ENCODE measurements at places on chromosomes 7 and 10. TPM values are rescaled to one million over a fixed set of nuclear protein-coding genes. Genes with fewer than 3 reads are reported as not detected.

Gene AKR1C4
- not detected for polyA plus RNA-seq

Gene SLC16A9
- polyA plus RNA-seq: 0.19 TPM

Gene FBH1
- 86.4 TPM for polyA plus RNA-seq

Gene ZNF804B
- not detected for polyA plus RNA-seq

Gene FZD8
- 0.76 TPM for polyA plus RNA-seq

- H3K27me3 ChIP-seq: no peaks in the 10 kb centered on the region
- H3K4me1 ChIP-seq: no peaks in the 10 kb centered on the region
These were observed 110.1 kb downstream of the INHBA start for GRCh38 chr7:41592794-41593193.

GRCh38 chr7:136166521-136166920 is 189.4 kb upstream of the MTPN start:
- H3K36me3 ChIP-seq: no peaks in the 10 kb centered on the region
- no peaks in the 10 kb centered on the region for H3K27me3 ChIP-seq
- H3K4me3 ChIP-seq: no peak overlapping the region
- no peaks in the 10 kb centered on the region for H3K4me1 ChIP-seq
- no peak for DNase-seq

DNA sequence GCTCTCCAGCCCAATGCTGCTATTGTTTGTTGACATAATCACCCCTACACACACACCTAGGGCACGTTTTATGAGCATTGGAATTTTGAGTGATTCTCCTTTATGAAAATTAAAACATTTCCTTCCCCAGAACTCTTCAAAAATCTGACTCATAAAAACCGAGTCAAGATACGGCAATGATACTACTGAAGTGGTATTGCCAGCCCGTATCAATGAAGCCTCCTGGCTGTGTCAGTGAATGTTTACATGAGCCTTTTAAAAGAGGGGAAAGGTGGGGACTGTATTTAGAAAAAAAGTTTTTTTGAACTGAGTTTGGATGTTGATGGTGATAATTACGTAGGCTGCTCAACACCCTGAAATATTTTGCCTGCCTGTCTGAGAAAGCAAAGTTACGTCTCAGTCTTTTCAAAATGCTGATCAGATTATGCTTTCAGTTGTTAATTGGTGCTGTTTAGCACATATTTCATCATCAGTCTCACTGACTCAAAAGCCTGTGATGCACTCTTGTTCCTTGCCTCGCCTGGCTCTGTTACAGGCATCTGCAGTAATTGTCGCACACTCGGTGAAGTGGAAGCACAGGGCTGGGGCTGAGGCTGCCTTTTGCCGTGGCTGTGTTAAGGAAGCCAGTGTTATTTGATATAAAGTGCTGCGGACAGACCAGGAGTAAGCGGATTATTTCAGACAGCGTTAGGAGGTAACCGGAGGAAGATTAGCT is 157.4 kb upstream of the TCF7L2 start:
- H3K4me1 ChIP-seq: no peaks in the 10 kb centered on the region
- H3K36me3 ChIP-seq: no peaks in the 10 kb centered on the region
- H3K27me3 ChIP-seq: no peaks in the 10 kb centered on the region
- H3K4me3 ChIP-seq: no peak overlapping the region

DNA sequence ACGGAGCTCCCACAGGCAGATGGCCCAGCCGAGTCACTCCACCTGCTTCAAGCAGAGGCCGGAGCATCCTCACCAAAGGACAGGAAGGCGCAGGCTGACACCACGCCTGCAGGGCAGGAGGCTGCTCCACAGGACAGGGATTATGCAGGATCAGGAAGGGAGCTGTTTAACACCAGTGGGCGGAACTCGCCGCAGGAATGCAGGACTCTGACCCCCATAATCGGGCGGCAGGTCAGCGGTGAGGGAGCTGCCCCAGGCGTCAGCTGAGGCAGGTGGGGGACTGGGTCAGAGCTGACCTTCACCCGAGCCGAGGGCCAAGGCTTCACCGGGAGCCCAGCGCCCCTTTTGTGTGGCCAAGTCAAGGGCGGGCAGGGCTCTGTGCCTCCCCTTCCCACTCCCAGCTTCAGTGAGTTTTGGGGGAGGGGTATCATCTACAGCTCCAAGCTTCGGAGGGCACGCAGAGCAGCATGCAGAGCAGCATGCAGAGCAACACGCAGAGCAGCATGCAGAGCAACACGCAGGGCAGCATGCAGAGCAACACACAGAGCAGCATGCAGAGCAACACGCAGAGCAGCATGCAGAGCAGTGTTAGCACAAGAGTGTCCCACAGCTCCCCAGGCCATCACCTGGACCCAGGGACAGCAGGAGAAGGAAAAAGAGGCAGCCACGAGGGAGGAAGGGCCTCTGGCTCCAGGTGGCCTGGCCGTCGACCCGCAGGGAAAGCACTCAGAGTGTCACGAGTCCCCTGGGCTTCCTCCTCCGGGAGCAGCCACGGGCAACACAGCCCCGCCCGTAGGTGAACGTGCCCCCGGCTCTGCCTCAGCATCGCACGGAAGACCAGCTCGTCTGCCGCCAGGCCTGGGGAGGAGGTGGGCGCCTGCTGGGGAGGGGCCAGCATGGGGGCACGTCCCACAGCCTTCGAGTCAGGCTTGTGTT is 151.7 kb upstream of the PPP2R2D start:
- no peak overlapping the region for H3K27ac ChIP-seq
- H3K4me1 ChIP-seq: peaks cover 8% of the 10 kb centered on the region
- DNase-seq: no peak
- no peak overlapping the region for H3K4me3 ChIP-seq
- H3K27me3 ChIP-seq: no peaks in the 10 kb centered on the region
- H3K36me3 ChIP-seq: no peaks in the 10 kb centered on the region

DNA sequence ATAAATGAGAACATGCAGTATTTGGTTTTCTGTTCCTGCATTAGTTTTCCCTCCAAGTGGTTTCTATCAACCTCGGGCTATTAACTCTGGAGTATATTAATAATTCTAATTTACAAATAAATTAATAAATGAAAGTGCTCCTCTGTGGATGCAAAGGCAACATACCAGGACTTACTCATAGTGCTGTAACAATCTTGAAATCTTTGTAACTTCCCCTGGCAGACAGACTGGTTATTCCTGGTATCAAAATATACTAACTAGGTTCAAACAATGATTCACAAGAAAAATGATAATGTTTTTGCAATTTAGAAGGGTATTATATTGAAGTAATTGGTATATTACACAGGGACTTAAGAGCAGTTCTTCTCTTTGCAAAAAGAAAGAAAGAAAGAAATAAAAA is 177.2 kb downstream of the FANK1 start:
- no peaks in the 10 kb centered on the region for H3K4me1 ChIP-seq
- no peak overlapping the region for H3K4me3 ChIP-seq
- no peak for DNase-seq
- H3K36me3 ChIP-seq: no peaks in the 10 kb centered on the region
- H3K27me3 ChIP-seq: peaks cover 5% of the 10 kb centered on the region

DNA sequence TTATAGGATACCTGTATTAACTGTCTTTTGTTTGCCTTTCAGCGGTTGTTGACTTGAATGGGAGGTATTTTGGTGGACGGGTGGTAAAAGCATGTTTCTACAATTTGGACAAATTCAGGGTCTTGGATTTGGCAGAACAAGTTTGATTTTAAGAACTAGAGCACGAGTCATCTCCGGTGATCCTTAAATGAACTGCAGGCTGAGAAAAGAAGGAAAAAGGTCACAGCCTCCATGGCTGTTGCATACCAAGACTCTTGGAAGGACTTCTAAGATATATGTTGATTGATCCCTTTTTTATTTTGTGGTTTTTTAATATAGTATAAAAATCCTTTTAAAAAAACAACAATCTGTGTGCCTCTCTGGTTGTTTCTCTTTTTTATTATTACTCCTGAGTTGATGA is 26.6 kb downstream of the RBM17 start:
- H3K4me3 ChIP-seq: no peak overlapping the region
- H3K4me1 ChIP-seq: no peaks in the 10 kb centered on the region
- H3K27ac ChIP-seq: no peak overlapping the region
- no peak for DNase-seq
- H3K27me3 ChIP-seq: no peaks in the 10 kb centered on the region

DNA sequence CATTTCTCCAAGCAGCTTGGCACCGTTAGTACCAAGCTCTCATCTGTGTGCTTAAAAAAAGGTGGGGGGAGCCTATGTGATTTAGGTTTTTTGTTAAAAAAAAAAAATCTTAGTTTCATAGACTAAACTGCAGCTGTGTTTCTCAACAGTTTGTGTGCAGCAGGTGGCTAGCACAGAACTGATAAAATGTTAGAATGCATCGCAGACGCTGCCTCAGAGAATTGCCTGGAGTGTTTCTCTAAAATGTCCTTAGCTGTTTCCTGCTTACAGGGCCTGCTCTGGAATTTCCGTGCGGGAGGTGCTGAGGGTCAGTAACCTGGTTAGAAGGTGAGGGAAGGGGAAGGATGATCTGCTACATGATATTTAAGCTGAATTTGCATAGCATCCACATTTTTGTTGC is 268.9 kb downstream of the PLXDC2 start:
- no peak overlapping the region for H3K27ac ChIP-seq
- H3K4me3 ChIP-seq: no peak overlapping the region

DNA sequence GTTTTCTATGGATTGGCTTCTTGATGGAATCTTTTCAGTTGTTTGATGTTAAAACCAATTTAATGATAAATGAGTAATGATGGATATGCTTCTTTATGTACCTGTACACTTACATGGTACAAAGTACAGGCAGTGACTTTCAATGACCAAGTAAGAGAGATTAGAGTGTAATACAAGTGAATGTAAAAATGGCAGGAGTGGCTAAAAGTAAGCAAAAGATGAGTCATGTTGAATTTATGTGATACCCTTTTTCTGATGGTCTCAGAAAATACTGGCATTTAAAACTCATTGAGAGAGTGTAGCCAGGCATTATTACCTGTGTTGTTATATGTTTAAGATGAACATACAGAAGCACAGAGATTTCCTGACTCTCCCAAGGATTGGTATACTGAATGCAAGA is 97.1 kb downstream of the GPR85 start:
- no peak overlapping the region for H3K27ac ChIP-seq
- no peak overlapping the region for H3K4me3 ChIP-seq
- H3K27me3 ChIP-seq: no peaks in the 10 kb centered on the region

DNA sequence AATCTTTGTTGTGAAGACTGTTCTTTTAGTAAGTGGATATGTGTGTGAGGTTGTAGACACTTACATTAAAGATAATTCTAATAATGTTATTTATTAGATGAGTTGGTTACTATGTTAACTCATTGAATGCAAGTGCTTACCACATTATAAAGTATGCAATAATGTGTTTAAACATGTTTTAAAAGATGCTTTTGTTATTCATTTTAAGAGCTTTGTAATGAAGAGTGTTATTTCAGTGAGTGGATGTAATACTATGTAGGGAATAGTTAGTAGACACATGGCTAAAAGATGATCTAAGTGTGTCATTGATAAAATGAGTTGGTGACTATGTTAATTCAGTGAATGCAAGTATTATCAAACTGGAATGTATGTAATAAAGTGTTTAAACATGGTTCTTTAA is 70.0 kb upstream of the VOPP1 start:
- peaks cover 5% of the 10 kb centered on the region for H3K4me1 ChIP-seq
- no peak overlapping the region for H3K4me3 ChIP-seq

DNA sequence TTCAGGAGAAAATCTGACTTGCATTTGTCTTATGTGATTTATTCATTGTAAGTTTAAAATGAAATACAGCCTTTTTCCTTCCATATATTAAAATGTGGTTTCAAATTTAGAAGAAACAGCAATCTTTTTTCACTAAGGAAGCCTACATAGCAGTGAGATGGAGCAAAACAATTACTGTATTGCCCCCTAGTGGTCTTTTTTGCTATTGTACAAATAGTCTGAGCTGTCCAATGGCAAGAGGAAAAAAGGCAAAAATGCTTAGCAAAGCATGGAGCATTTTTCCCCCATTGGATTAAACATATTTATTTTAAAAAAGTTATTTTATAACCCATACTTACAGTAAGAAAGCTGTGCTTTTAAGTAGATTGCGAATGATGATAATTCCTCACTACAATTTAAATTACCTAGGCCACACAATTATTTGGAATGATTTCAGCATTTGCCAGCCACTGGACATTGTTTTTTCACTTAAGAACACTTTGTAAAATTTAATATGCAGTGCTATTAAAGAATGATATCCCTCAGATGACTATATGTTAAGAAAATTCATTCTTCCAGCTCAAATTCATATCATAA is 119.5 kb downstream of the CPED1 start:
- H3K27me3 ChIP-seq: no peaks in the 10 kb centered on the region
- peak; percentile 67 for DNase-seq
- H3K4me1 ChIP-seq: no peaks in the 10 kb centered on the region
- no peaks in the 10 kb centered on the region for H3K36me3 ChIP-seq
- no peak overlapping the region for H3K4me3 ChIP-seq

GRCh38 chr7:41058986-41059741 is 643.7 kb downstream of the INHBA start:
- no peak for DNase-seq
- no peak overlapping the region for H3K4me3 ChIP-seq
- no peaks in the 10 kb centered on the region for H3K4me1 ChIP-seq
- H3K27ac ChIP-seq: no peak overlapping the region

- DNase-seq: no peak
- H3K36me3 ChIP-seq: no peaks in the 10 kb centered on the region
- no peak overlapping the region for H3K27ac ChIP-seq
- no peaks in the 10 kb centered on the region for H3K27me3 ChIP-seq
These were observed 17.3 kb downstream of the MGAM start for GRCh38 chr7:142012825-142013511.

DNA sequence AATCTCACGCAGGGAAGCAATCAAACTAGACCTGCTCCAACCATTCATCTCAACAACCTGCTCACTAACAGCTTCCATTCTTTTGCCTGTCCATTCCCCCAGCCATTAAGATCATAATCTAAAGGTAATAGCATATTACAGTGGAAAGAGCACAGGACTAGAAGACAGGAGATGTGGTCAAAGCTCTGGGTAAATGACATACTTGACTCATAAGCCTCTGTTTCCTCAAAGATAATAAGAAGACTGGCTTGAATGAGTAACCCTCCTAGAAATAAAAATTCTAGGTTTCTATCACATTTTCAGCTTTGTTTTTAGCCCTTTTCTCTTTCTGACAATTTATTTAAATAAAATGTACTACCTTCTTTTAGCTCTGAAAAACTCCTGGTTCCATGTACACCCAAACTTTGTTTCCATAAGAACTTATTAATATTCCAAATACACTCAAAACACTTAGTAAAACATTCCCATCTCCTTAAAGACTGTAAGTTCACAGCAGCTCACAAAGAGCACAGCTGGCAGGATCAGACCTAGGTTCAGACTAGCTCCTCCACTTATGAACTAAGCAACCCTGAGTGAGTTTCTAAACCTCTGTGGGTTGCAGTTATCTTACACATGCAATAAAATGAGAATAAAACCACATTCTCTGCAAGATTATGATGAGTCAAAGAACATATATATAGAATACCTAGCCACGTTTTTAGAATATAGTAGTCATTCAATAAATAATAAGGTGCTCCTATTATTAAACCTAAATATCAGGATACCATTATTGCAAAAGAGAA is 11.6 kb downstream of the FAM204A start:
- no peaks in the 10 kb centered on the region for H3K27me3 ChIP-seq
- no peak overlapping the region for H3K27ac ChIP-seq
- H3K36me3 ChIP-seq: peaks cover 10% of the 10 kb centered on the region
- no peak overlapping the region for H3K4me3 ChIP-seq

Data from B cell (primary cell).